ENCODE measurements at places on chromosomes 2 and 18. TPM values are rescaled to one million over a fixed set of nuclear protein-coding genes. Genes with fewer than 3 reads are reported as not detected.

FMNL2 gene
- 45.0 TPM for total RNA-seq

NXPH2 gene
- total RNA-seq: not detected

TUBB8B gene
- total RNA-seq: not detected

KIF1A gene
- total RNA-seq: 0.57 TPM

AKAIN1 gene
- total RNA-seq: not detected

TRAF3IP1 gene
- total RNA-seq: 27.1 TPM

OXER1 gene
- total RNA-seq: 1.00 TPM

All from posterior vena cava (tissue), 2 donors.